ENCODE measurements at places on chromosomes 2 and 18.

GRCh38 chr2:44793322-44793870 is 148.1 kb upstream of the SIX3 start:
- no peak for DNase-seq

- DNase-seq: no peak
Measured at GRCh38 chr18:69854455-69854854, 93.2 kb downstream of the CD226 start.

DNA sequence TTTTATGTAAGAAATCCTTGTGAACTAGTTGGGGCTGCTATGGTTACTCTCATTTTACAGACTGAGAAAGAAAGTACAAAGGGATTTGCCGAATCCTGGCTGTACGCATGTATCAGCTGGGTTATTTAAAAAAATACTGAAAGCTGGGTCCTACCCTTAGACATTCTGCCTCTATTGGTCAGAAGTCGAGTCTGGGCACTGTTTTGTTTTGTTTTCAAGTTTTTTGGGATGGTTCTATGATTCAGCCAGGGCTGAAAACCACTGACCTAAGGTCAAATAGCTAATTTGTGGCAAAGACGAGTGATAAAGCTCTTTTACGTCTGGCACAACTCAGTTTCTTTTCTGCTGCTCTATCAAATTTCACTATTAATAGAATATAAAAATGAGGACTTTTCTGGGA is 5.9 kb upstream of the SLC8A1 start:
- no peak for DNase-seq

GRCh38 chr2:165567273-165567672 is 97.8 kb downstream of the CSRNP3 start:
- no peak for DNase-seq

DNA sequence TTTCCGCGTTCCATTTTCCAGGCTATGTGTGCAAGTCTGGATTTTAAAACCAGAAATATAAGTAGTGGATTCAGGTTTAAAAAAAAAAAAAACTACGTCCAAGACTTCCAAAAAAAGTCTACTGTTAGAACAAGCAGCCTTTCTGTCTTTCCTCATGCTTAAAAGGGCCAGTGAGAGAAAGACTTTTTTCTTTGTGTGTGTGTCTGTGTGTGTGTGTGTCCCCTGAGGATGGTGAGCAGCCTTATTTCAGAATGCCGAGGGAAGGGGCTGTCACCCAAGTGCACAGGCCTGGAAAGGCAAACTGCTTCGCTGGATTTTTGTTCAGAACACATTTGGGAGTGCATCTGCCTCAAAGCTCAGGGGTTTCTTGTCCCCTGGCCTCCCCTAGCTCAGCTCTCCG is 98.8 kb downstream of the ZBTB7C start:
- no peak for DNase-seq

- no peak for DNase-seq
Measured at GRCh38 chr2:12533337-12534005, 183.3 kb upstream of the TRIB2 start.

DNA sequence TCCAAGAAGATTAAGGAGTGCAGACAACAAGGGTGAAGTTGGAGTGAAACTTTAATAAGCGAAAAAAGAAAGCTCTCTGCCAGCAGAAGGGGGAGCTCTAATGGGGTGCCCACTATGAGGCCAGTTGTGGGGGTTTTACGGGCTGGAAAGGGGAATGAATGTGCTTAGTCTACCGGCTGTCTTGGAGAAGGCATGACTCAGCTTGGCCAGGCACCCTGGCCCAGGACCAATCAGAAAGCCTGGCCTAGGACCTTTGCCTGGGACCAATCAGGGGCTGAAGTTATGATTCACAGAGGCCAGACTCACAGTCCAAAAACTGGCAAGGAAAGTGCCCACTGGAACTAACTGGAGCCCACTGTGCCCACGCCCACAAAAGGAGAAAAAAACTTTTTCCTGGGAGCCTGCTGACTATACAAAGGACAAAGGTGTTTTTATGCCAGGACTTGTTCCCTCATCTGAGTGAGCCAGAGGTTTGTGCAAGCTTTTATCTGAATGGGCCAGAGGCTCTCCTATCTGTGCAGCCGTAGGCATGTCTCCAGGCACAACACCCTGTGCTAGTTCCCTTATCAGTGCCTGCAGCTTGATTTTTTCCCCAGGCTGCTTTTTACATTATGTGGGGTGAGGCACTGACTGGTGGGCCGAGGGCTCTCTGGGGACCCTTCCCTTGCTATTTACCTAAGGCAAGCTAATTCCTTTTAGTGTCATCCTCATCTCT is 18.6 kb downstream of the CMPK2 start:
- no peak for DNase-seq

DNA sequence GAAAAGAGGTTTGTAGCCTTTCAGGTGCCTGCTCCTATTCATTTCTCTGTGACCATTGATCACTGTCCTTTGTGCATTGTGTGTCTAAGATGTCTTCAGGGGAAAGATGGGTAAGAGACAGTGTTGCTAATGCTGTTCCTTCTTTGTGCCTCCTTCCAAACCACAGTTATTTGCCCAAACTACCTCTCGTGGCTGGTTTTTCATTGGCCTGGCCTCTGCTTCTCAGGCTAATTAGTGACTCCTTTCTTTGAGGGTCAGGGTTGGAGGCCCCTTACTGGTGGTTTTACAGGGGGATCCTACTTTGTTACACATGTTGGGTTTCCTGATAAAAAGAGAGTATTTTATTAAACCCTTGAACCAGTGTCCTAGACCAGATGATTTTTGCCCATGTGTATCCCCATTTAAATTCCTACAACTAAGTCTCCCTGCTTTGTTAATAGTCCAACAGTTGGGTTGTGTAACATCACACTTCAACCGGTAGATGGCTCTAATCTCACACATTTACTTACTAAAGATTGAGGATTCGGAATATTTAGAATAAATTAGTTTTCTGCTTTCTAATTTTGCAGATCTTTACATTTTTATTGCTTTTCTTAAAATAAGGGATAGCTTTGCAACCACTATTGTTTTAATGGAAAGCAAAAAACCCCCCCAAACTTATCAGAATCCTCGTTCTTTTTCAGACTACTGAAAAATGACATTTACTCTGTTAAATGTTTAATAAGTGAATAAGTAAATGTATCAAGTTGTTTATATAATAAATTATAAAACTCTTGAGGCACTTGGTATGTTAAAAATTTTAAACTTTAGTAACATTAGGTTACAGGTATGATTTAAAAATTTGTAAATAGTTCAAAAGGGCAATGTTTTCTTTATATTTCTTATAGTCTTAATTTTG is 2.4 kb downstream of the MARS2 start:
- no peak for DNase-seq

DNA sequence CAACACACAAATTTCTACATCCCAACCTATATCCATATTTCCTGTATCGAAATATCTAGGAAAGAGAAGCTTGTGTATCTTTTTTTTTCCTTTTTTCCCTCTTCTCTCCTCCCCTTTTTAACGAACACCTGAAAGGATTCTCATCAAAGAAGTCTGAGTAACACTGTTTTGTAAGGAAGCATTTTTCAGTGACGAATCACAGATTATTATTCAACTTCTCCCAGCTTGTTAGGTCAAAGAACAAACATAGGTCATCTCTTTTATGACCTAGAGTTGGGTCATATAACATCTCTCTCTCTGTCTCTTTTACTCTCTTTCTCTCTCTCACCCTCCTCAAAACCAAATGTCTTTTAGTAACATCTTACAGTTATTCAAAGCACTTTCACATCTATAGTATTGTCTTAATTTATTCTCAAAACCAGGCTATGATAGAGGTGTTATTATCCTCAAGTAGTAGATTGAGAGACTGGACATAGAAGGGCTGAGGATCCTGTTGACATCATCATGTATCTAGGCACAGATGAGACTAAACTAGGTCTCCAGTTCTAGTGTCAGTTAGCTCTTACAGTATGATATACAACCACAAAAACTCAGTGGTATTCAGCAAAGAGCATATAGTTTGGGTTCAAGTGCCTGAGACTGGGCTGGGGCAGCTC is 80.1 kb upstream of the SPOPL start:
- DNase-seq: no peak

GRCh38 chr18:24293254-24293653 is 104.4 kb downstream of the OSBPL1A start:
- no peak for DNase-seq

DNA sequence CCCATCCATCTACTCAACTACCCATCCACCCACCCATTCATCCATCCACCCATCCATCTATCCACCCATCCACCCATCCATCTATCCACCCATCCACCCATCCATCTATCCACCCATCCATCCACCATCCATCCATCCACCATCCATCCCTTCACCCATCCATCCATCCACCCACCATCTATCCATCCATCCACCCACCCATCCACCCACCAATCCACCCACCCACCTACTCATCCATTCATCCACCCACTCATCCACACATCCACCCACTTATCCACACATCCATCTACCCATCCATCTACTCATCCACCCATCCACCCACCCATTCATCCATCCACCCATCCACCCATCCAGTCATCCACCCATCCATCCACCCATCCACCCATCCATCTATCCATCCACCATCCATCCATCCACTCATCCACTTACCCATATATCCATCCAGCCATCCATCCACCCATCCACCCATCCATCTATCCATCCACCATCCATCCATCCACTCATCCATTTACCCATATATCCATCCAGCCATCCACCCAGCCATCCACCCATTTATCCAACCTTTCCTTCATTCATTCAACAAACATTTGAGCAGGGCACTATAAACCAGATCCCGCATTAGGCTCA is 2.1 kb upstream of the NGEF start:
- DNase-seq: no peak

GRCh38 chr18:13893418-13893760 is 21.9 kb downstream of the MC2R start:
- DNase-seq: no peak

DNA sequence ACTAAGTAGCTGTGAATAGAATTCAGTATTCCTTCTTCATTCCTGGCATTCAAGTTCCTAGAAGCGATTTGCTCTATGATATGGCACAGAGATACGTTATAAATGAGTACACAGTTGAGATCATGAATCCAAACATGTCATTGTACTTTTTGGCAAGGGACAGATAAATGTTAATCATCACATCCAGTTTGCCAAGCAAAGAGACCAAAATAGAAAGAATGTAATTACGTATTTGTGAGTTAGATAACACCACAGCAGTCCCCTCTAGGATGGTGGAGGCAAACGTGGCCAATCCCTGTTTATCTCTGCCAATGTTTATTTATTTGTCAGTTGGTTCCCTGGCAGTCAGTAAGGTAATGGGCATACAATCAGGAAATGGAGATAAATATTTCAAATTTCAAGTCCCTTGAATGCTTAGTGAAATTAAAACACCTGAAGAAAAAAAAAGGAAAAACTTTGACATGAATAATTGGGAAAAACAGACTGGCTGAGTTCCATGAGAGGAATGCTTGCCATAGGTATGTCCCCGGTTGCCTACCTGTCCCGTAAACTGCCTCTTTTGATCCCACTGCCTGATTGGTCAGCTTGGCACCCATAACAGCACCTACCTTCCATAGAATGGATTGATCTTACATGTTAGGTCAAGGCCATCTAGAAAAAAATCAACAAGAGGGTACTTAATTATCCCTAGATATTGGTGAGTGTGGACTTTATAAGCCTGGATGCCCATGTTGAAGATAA is 451.1 kb upstream of the NETO1 start:
- DNase-seq: no peak

GRCh38 chr2:10977003-10977402 is 65.3 kb downstream of the KCNF1 start:
- no peak for DNase-seq

Measured in CD4-positive, alpha-beta T cell treated with Interferon gamma for 1 hour (primary cell).